ENCODE measurements at places on chromosomes 2 and 18. TPM values are rescaled to one million over a fixed set of nuclear protein-coding genes. Genes with fewer than 3 reads are reported as not detected.

The EVX2 gene
- total RNA-seq = not detected

The CXCR1 gene
- total RNA-seq = 0.45 TPM

The KIF5C gene
- total RNA-seq = 4.3 TPM

The NGEF gene
- total RNA-seq = 7.6 TPM

The CD207 gene
- total RNA-seq = not detected

Data from stomach (tissue), 19 donors.